ENCODE measurements at places on chromosomes 16 and 17.

- DNase-seq, result no peak
Observed at GRCh38 chr16:51228097-51228659, 77.1 kb upstream of the SALL1 start.

DNA sequence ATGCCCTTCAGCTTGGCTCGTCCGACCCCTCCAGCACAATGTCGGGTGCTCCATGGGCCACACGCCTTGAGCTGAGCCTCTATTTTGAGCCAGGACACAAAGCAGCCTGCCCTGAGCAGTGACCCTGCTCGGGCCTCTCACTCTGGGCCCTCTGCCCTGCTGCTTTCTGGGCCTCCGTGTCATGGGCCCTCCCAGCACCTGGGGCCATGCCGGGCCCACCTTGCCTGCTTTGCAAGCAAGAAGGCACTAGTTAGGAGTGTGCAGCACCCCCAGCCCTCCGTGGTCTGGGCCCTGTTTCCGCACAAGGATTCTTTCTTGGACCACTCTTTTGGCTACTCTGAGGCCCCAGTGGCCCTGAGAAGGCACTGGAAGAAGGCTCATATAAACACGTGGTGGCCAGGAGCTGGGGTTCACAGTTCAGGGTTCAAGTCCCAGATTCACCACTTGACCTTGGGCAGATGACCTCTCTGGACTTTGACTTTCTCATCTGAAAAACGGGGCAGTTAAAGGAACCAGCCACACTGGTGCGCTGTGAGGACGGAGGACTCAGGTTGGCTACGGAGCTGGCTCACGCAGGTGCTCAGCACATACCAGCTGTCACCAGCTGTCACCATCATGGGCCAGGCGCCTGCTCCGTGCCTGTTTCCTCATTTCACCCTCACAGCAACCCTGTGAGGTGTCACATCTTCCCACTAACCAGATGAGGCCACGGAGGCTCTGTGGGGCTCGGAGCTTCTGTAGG lies 166.0 kb upstream of the GSE1 start:
- DNase-seq, result no peak

GRCh38 chr16:72947379-72948237 lies 100.3 kb downstream of the ZFHX3 start:
- DNase-seq, result no peak

GRCh38 chr17:79948406-79948944 lies 87.2 kb downstream of the TBC1D16 start:
- no peak for DNase-seq

Data from GDM1 (cell line).